Stimulated activated CD8-positive, alpha-beta memory T cell treated with anti-CD3 and anti-CD28 coated beads, Interleukin-4, amount 100 ng/mL, for 4 hours (primary cell): ENCODE measurements at places on chromosomes 2 and 18.

GRCh38 chr2:73938718-73939352 lies 12.2 kb downstream of the DGUOK start:
- DNase-seq: no peak

GRCh38 chr18:74023220-74023619 lies 124.4 kb downstream of the FBXO15 start:
- no peak for DNase-seq

DNA sequence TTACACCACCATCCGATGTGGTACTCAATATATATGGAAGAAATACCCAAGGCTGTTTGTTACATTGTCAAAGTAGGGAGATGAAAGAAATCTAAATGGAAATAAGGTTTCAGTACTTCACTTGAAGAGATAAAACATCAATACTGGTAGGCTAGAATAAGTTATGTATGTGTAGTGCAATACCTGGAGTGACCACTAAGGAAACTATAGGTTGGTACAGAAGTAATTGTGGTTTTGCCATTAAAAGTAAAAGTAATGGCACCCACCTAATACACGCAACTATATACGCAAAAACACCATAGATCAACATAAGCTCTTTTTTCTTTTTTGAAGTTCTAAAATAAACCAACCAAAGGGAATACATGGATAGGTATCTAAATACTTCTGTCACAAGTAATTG lies 143.2 kb upstream of the KYNU start:
- no peak for DNase-seq

DNA sequence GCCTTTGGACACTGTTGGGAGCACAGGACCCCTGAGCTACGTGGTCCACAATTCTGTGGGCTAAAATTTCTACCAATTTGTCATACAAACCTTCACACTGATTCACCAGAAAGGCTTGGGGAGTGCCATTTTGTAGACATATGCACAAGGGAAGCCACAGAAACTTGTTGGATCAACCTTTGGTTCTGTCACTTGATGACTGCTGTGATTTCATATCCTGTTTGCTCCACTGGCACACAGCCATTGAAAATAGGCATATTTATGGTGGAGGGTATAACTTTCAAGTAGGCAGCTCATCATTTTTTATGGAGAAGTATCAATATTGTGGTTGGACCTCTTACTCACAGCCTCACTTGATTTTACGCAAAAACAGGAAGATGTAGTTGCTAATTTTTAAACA lies 10.5 kb downstream of the NAPG start:
- no peak for DNase-seq

DNA sequence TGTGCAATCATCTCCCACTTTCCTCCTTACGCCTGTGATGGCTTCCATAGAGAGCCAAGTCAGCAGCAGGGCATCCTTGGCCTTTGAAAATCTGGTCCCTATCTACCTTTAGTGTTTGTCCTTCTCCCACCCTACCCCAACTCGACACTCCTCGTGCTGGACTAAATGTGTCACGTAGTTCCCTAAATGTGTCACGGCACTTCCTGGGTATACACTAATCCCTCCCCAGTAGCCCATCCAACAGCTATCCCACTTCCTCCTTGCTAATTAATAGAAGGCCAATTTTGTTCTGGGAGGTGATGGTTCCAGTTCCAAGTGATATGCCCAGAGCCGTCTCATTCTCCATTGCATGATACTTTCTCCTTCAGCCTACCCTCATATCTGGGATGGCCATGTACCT lies 36.5 kb upstream of the ZFP36L2 start:
- DNase-seq: no peak

DNA sequence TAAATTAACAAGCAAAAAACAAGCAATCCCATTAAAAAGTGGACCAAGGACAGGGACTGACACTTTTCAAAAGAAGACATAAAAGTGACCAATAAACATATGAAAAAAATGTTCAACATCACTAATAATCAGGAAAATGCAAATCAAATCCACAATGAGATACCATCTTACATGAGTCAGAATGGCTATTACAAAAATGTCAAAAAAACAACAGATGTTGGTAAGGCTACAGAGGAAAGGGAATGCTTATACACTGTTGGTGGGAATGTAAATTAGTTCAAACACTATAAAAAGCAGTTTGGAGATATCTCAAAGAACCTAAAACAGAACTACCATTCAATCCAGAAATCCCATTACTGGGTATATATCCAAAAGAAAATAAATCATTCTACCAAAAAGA lies 78.2 kb downstream of the SUCLG1 start:
- no peak for DNase-seq

DNA sequence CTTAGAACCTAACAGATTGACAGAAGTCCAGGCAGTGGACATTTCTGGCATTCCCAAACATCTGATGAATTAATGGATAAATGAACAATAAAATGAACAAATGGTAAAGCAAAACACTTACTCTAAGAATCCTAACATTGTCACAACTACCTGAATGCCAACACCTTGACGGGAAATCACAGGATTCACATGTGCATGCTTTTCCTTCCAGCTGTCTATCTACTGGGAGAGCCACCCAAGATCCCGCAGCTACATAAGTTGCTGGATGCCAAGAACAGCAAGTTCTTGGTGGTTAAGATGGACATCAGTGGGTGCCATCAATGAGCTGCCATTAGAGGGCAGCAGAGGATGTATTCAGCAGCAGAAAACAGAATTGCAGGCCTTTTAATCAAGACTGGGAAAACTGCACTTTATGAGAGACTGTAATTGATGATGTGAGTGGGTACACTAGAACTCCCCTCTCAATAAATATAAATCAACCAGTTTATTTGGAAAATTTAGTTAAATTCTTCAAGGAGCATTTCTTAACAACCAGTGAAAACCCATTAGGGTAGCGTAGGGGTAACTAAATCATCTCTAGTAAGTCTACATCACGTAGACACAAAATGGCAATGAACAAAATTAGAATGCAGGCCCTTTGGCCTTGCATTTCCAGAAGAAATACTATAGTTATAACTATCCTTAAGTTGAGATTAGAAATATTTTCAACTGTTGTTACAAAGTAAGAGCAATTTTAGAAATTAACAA lies 45.6 kb downstream of the SESTD1 start:
- DNase-seq: peak; percentile 2

- no peak for DNase-seq
Observed at GRCh38 chr2:236179236-236180075, 11.3 kb upstream of the GBX2 start.

- no peak for DNase-seq
Observed at GRCh38 chr2:9820020-9820973, 23.0 kb upstream of the TAF1B start.

- DNase-seq: no peak
Observed at GRCh38 chr2:234355021-234355720, 141.7 kb downstream of the ARL4C start.

DNA sequence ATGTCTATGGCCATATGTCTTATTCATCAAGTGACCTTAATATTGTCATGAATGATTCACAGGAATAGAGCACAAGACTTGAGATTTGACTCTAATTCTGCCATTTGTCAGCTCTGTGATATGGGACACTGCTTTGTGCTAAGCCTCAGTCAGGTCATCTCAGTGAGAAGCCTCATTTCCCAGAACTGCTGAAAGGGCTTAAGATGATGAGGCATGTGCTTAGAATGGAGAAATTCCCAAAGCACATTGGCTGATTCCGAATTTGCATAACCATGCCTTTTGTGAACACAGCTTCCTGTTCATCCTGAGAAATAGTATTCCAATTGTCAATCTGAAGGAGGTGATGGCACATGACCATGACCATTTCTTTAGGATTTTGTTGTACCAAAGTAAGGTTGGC lies 218.1 kb downstream of the ALK start:
- DNase-seq: no peak

DNA sequence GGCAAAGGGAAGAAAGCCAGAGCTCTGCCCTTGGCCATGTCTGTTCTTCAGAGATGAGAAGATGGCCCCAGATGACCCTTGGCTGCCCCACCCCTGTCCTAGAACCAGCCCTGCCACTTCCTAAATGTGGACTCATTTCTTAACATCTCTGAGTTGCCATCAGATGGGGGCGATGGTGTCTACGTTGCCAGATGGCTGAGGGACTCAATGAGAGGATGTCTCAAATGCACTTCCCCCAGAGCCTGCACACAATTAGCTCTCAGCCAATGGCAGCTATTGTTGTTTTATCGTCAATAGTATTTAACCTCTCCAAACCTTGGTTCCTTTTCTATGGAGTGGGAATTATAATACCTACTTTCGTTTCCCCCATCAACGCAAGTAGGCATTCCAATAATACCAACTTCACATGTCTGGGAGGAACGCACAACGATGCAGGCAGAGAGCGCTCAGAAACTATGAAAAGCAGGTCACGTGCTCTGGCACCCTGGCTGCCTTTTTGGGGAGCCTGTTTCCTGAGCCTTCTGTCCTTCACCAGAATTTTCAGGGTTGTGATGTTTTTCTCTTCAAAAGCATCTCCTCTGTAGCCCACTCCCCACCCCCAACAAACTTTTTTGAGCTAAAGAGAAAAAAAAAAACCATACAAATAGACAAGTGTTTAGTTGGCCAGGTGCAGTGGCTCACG lies 100.3 kb downstream of the MCFD2 start:
- DNase-seq: no peak

- DNase-seq: no peak
Observed at GRCh38 chr2:120586507-120587278, 149.0 kb upstream of the GLI2 start.

DNA sequence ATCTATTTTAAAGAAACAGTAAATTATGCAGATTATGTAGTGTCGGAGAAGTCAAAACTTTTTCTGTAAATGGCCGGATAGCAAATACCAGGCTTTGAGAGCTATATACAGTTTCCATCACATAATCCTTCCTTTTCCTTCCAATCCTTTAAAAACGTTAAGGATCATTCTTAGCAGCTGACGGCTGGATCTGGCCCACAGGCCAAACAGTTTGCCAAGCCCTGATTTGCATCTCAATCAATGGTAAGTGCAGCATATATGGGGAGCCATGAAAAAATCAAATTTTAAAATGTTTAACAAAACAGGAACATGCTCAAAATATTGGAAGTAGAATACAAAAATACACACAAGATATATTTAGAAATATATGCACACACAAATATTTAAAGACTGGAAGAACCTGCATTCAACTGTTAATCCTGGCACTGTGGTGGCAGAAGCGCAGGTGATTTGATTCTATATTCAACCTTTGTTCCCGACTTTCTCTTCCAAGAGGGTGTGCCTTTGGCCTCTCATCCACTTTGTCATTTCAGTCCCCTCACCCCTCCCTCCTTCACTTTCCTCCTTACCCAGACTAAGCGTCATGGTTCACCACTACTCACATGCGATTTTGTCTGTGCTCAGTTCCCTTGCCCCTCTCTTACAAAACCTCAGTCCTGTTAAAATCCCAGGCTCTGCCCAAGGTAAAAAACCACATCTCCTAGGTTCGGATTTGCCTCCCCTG lies 27.3 kb downstream of the NDUFA10 start:
- DNase-seq: no peak

- DNase-seq: no peak
Observed at GRCh38 chr2:241234962-241235740, 46.7 kb downstream of the ANO7 start.

DNA sequence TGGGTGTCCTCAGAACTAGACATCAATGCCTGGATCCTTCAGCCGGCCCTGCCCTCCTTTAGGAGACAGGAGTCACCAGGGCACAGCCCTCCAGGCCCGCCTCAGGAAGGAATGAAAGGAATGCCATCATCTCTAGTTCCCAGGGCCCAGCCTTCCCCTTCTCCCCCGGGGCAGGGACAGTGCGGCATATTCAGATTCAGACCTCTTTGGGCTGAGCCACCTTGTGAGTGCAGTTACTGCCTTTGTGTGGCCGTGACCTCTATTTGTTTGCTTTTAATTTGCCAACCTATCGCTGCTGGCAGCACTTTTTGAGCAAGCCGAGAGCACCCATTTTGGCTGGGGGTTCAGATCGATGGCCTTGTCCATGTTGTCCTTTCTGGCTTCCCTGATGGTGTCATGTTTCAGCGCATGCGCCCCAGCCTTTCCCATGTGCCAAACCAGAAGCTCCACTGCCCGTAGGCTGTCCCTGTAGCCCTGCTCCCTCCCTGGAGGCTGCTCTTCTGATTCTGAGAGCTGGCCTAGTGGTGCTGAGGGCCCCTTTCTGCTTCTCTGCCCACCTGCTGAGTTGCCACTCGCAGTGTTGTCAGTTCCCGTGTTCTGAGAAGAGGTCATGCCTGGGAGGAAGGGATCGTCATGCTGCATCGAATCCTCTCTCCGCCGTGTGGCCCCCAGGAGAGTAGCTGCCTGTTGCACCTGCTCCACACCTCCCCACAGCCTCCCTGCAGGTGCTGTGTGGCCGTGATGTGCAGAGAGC lies 10.9 kb downstream of the ANKRD23 start:
- DNase-seq: no peak

DNA sequence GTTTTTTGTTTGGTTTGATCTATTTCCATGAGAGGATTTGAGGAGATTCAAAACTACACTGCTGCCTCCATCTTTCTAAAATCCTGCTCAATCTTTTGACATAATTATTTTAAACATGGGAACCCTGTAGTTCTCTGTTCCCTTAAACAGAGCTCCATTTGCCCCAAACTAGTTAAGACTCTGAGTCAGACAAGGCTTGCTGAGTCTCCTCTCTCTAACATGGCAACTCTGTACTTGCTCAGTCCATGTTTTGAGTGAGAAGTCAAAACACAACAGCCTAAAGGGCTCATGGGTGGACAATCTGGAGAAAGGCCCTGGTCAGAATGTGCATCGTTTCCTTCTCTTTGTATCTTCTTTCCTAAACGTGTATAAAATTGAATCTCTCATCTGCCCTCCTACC lies 7.1 kb upstream of the STAMBP start:
- no peak for DNase-seq

- DNase-seq: no peak
Observed at GRCh38 chr2:188629753-188630527, 338.3 kb downstream of the GULP1 start.

DNA sequence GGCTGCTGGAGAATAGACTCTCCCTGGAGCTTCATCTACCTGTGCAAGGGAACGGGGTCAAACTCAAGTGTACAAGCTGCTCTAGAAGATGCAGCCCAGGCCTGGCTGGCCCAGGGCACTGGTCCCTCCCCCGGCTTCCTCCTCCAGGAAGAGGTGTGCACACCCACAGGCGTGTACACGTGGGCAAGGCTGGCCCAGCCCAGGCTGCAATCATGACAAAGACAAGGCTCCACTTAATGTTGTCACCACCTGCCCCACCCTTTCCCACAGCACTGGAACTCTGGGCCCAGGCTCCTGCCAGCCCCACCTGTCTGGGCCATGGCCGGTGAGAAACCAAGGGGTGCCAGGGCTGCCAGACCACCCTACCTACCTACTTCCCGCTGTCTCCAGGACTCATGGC lies 29.6 kb upstream of the ALPP start:
- DNase-seq: no peak

GRCh38 chr2:101803945-101804696 lies 106.6 kb downstream of the MAP4K4 start:
- no peak for DNase-seq

DNA sequence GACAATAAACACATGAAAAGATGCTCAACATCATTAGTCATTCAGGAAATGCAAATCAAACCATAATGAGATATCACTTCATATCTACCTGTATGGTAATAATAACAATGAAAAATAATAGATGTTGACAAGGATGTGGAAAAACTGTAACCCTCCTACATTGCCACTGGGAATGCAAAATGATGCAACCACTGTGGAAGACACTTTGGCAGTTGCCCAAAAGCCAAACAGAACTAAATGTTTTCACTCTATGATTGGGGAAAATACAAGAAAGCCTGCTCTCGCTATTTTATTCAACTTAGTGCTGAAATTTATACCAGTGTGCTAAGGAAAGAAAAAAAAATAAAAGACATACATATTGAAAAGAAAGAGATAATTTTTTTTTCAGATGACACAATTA lies 934.5 kb downstream of the CNTNAP5 start:
- DNase-seq: no peak

GRCh38 chr2:199456383-199457146 lies 1.2 kb downstream of the SATB2 start:
- DNase-seq: no peak

GRCh38 chr2:175926272-175926671 lies 75.8 kb downstream of the LNPK start:
- DNase-seq: no peak
